ENCODE measurements at places on chromosomes 12 and 14.
A peak's percentile ranks its signal among the peaks of the same experiment; 100 is the strongest.

GRCh38 chr14:51342226-51342625, 102.2 kb downstream of the TMX1 start:
- DNase-seq: no peak

DNA sequence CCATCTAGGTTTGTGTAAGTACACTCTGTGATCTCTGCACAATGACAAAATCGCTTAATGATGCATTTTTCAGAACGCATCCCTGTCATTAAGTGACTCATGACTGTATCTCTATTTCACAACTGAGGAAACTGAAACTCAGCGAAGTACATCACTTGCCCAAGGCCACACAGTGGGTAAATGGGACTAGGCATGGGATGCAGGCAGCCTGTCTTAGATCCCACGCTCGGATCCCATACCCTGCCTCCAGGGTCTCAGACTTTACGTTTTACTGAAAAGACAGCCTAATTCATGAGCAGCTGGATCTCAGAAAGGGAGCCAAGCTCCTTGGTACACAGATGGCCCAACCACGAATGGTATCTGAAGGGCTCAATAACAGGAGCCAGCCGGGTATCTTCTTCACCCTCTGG, 2.4 kb upstream of the MLEC start:
- no peak for DNase-seq

DNA sequence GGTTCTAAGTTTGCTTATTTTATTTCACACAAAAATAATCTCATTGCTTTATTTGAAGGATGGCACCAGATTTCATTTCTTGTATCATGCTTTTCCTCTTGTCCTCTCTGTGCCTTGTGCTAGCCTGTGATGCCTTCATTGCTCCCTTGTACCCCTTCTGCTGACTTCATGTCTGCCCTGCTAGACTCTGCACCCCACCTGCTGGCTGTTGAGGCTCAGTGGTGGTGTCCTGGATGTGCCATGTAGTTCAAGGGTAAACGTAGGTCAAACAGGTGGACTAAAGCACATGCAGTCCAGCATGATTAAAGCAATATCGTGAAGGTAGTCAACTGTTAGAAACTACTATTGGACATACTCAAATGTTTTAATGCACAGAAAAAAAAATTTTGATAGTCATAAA, 21.6 kb downstream of the MRPS35 start:
- no peak for DNase-seq

- DNase-seq: no peak
Measured at GRCh38 chr12:30990316-30990715, 63.8 kb downstream of the TSPAN11 start.

GRCh38 chr12:32824596-32824995, 68.9 kb upstream of the YARS2 start:
- DNase-seq: no peak

- DNase-seq: no peak
Measured at GRCh38 chr14:81351205-81351604, 48.9 kb downstream of the STON2 start.

DNA sequence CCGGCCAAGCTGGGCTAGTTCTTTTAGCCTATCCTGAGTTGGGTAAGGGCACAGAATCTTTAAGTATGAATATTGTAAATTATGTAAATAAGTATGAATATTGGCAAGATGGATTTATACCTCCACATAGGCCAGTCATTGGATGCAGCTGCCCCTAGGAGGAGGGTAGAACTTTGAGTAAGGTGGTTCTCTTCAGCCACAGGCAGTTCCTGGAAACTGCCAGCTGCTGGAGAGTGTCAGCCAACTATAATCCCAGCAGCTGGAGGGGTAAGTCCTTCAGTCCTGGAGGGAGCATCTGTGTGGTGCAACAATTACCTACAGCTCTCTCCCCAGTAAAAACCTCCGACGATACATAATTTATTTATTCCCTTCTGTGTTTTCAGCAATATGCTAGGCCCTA, 65.8 kb upstream of the TMPO start:
- DNase-seq: no peak

GRCh38 chr12:6205761-6206160, 5.6 kb downstream of the CD9 start:
- no peak for DNase-seq

GRCh38 chr14:75234173-75235115, 44.2 kb upstream of the FOS start:
- no peak for DNase-seq

DNA sequence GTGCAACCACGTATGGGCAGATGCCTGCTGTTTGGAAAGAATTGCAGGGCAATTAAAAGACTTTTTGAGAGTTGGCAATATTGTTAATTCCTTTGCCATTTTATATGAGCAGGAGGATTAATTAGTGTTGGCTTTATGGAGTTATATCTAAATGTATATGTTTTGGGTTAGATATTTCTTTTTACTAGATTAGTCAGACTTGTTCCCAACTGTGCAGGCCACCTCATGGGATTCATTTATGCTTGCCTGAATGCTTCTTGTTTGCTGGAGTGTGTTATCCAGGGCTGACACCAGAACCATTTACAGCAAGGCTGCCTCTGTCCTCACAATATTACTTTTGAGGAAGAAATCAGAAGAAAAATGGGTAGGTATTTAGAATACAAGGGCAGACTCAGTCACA, 192.5 kb downstream of the KTN1 start:
- DNase-seq: no peak

GRCh38 chr12:124769881-124770512, 93.7 kb downstream of the SCARB1 start:
- no peak for DNase-seq

- DNase-seq: no peak
Measured at GRCh38 chr12:120132054-120132836, 15.7 kb upstream of the RAB35 start.

GRCh38 chr12:107736914-107737313, 24.0 kb downstream of the PRDM4 start:
- DNase-seq: no peak

DNA sequence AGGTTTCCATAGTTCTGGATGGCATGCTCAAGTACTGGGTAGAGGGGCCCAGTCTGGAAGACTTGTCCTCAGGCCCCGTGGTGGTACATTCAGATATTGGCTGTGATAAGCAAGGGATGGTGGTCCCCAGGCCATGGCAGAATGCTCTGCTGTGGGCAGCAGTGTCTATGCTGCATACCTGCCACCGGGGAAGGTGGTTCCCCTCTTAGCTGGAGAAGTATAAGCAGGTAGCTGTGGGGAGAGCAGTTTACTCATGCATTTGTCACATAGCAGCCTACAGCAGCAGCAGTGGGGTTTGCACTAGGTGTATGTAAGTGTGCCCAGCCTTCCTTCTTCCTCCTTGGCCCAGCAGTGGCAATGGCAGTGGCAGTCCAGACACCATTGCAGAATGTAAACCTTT, 69.3 kb upstream of the ADAMTS20 start:
- no peak for DNase-seq

DNA sequence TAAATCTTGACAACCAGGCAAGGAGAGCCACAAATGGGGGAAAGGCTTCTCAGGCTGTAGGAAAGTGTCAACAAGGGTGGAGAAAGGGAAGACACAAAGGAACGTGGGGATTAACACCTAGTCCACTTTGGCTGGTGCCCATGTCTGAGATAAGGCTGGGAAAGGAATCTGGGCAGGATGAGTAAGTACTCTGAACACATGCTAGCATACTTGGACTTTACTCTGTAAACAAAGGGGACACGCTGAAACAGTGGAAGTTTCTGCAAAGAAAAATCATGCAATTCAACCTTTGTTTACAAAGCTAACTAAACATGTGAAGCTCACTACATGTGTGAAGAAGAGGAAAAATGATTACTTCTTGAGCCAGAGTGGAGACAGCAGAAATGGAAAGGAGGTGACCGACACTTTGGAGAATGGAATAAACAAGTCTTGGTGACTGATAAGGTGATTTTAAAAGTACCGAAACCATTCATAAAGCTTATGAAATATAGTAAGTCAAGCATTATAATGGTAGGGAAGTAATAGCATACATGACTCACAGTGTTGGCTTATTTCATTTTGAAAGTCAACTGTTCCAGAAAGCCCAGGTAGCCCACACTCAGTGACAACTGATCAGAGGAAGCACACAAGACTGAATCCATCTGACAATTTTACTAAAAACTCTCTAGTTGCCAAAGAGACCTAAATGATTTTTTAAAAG, 13.2 kb downstream of the CPNE8 start:
- DNase-seq: peak; percentile 27

- DNase-seq: peak; percentile 48
Measured at GRCh38 chr12:67772267-67773169, 124.0 kb downstream of the DYRK2 start.

- DNase-seq: no peak
Measured at GRCh38 chr14:99380991-99381687, 99.5 kb downstream of the SETD3 start.

GRCh38 chr14:52011523-52011922, 22.2 kb downstream of the RTRAF start:
- DNase-seq: no peak

DNA sequence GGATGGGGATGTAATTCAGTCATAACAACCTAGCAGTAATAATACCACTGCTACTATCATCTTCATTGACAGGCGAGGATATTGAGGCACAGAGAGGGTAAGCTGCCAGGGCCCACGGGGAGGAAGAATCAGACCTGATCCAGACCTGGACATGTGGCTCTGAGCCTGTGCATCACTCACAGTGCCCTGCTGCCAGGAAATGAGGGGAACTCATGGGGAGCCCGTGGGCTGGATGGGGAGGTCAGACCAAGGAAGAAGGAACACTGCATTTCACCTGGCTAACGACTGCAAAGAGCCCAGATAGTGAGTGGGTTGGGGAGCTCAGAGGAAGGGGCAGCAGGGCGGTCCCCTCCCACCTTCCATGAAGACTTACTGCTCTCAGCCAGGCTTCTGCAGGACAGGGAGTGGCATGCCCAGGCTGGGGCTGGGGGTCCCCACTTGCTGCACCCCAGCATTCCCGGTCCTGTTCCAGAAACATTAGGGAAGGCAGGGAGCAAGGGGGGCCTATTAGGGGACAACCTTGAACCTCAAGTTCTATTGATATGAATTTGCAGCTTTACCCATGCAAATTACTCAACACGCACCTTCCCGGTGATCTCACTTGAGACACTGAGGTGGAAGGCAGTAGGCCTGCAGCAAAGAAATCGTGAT, 37.7 kb downstream of the CALM1 start:
- DNase-seq: no peak

DNA sequence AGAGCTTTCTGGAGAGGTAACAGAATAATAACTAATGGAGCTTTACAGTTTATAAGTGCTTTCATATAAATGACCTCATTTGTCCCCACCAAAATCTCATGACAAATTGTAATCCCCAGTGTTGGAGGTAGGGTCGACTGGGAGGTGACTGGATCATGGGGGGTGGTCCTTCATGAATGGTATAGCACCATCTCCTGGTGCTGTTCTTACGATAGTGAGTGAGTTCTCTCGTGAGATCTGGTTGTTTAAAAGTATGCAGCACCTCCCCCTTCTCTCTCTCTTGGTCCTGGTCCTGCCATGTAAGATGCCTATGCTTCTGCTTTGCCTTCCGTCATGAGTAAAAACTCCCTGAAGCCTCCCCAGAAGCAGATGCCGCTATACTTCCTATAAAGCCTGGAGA, 423.3 kb upstream of the GARIN6 start:
- DNase-seq: no peak

GRCh38 chr14:93665169-93665568, 123.1 kb downstream of the PRIMA1 start:
- no peak for DNase-seq

GRCh38 chr14:72513965-72514659, 379.8 kb downstream of the DPF3 start:
- DNase-seq: peak; percentile 23

- no peak for DNase-seq
Measured at GRCh38 chr14:95485222-95485819, 31.1 kb downstream of the SYNE3 start.

DNA sequence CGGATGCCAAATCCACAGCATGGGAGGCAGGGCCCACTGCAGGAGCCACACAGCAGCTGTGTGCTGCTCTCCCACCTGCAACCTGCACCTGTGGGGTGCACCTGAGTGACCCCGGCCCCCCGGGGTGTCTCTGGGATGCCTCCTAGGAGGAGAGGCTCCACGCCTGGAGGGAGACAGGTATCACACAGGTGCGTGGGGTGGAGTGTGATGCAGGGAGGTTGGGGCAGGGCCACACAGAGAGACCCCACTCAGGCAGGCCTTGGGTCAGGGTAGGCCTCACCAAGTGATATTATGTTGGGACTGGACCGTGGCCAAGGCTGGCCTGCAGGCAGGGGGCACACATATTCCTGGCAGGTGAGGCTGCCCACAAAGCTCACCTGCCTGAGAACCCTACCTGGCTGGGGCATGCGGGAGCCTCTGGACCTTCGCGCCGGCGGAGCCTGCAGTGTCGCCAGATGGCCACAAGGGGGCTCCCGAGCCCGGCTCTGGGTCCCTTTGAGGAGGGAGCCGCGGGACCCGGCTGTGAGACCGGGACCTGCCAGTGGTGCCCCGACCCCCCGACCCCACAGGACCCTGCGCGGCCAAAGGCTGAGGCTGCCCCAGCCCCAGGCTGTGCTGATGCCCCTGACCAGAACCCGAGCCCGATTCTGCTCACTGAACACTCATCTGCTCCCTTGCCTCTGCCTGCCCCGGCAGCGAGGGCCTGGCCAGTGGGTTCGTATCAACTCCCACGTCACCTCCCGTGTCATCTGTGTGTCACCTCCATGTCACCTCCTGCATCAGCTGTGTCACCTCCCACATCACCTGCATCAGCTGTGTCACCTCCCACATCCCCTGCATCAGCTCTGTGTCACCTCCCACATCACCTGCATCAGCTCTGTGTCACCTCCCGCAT, 11.4 kb downstream of the TMEM121 start:
- DNase-seq: peak; percentile 84

- no peak for DNase-seq
Measured at GRCh38 chr12:110508071-110508586, 6.0 kb downstream of the RAD9B start.

- DNase-seq: peak; percentile 54
Measured at GRCh38 chr12:124311292-124312109, 16.6 kb downstream of the RFLNA start.

DNA sequence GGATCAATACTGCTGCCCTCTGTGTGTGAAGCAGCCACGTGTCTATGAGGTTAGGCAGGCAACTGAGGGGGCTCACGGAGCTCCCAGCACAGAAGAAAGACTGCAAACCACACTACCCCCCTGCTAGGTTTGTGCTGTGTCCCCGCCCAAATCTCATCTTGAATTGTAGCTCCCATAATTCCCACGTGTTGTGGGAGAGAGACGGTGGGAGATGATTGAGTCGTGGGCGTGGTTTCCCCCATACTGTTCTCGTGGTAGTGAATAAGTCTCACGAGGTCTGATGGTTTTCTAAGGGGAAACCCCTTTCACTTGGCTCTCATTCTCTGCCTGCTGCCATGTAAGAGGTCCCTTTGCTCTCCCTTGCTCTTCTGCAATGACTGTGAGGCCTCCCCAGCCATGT, 68.6 kb downstream of the ACTN1 start:
- no peak for DNase-seq

DNA sequence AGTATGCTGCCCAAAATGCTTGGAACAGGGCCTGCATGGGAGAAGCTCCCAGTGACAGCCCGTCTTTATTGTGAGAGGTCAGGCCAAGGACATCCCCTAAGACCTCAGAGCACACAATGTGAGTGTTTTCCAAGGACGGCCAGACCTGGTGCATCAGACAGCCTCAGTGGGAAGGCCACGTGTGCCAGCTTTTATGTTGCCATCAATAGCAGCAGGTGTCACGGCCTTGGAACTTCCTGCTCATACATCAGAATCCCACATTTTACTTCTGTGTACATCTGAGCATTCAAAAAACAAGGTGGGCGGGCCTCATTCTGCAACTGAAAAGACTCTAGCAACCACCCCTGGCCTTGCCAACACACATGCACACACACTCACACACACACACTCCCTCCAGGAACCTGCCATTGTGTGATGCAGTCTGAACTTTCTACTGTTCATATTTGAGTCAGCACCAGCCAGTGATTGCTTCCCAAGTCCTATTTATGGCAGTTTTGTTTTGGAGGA, 753.1 kb upstream of the TBX3 start:
- no peak for DNase-seq

Data from HuH-7.5 (cell line).